ENCODE measurements at places on chromosomes 16 and 17. TPM values are rescaled to one million over a fixed set of nuclear protein-coding genes. Genes with fewer than 3 reads are reported as not detected.
A peak's percentile ranks its signal among the peaks of the same experiment; 100 is the strongest.

The CACNG3 gene
- not detected for total RNA-seq

The CHST5 gene
- total RNA-seq: 0.76 TPM

The PIK3R5 gene
- total RNA-seq: not detected

The SMIM36 gene
- not detected for total RNA-seq

- DNase-seq: no peak
- no peak overlapping the region for H3K4me3 ChIP-seq
- 0 out of 2 replicates have a peak, but pooled peaks cover 3% of the 10 kb centered on the region for H3K36me3 ChIP-seq
- peak overlapping the region; percentile 14 for H3K27ac ChIP-seq
Observed at GRCh38 chr17:51046046-51046445, 74.6 kb downstream of the SPAG9 start.

DNA sequence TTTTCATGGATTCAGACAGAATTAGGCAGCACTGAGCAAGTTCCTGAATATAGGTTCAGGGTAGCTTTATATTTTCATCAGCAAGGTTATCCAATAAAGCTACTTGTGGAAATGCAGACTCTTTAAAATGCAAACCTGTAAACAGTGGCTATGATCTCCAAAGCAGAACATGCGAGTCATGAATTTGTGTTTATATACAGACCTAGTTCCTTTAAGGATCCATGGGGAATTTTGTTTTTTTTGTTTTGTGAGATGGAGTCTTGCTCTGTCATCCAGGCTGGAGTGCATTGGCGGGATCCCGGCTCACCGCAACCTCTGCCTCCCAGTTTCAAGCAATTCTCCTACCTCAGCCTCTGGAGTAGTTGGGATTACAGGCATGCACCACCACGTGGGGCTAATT lies 14.8 kb downstream of the CLEC16A start:
- no peaks in the 10 kb centered on the region for H3K27me3 ChIP-seq
- H3K4me3 ChIP-seq: no peak overlapping the region
- no peak for DNase-seq
- H3K27ac ChIP-seq: no peak overlapping the region

DNA sequence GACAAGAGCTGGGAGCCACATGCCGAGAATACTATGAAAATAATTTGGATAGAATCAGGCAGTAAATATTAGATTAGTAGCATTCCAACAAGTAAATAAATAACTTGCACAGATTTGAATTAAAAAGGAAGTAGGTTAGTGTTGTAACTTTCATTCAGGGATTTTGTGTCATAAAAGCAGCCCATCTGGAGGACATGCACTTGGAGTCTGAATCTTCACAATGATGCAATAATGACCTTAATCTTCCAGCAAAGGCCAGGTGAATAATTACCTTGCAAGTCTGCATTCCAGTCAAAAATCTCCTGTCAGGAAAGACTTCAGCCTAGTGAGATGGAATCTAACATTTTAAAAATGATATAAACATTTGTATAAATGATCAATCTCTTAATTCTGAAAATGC lies 518.1 kb downstream of the KCNJ2 start:
- no peaks in the 10 kb centered on the region for H3K36me3 ChIP-seq
- no peak overlapping the region for H3K27ac ChIP-seq
- H3K4me3 ChIP-seq: no peak overlapping the region

DNA sequence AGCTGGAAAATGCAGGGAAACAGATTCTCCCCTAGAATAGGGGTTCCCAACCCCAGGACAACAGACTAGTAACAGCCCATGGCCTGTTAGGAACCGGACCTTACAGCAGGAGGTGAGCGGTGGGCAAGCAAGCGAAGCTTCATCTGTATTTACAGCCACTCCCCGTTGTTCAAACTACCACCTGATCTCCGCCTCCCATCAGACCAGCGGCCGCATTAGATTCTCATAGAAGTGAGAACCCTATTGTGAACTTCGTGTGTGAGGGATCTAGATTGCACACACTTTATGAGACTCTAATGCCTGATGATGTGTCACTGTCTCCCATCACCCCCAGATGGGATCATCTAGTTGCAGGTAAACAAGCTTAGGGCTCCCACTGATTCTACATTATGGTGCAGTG lies 3.5 kb downstream of the CD300LB start:
- H3K4me3 ChIP-seq: no peak overlapping the region
- no peak overlapping the region for H3K27ac ChIP-seq
- no peak for DNase-seq
- no peaks in the 10 kb centered on the region for H3K36me3 ChIP-seq
- peaks cover 5% of the 10 kb centered on the region for H3K4me1 ChIP-seq
- no peaks in the 10 kb centered on the region for H3K27me3 ChIP-seq

DNA sequence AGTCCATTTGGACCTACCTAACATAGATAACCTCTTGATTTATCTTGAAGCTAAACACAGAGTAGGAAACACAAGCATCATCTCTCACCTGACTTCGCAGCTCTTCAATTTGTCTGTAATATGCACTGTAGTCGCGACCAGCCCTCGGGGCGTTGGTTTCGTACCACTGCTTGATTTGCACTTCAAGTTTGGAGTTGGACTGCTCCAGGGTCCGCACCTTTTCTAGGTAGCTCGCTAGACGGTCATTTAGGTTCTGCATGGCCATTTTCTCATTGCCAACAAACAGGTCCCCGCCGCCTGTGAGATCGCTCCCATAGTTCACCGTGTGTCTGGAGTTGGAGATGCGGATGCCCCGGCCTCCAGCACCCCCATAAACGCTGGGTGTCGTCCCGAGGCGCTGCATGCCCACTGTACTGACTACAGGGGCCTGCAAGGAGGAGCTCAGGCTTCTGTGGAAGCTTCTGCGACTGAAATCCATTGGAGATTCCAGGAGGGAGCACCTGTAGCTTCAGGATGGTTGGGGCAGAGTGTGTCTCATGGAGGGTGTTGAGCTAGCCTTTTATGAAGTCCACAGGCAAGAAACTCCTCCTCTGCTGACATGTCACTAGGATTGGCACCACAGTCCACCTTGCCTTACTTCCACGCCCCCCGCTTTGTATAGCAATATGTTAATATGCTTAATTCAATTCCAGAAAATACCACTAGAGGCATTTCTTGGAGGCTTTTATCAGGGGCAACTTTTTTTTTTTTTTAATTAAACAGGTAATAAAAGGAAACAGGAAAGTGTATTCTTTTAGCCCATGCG lies at the start of gene KRT20:
TSS of gene KRT20 (minus strand) at position 535 of the 805 bp plus-strand sequence. CDS start at position 478, 57 bp downstream.
- H3K4me3 ChIP-seq: no peak within 1 kb of the TSS
- no peaks in the 10 kb centered on the region for H3K36me3 ChIP-seq
- peak; percentile 64 for DNase-seq
- no peaks in the 10 kb centered on the region for H3K4me1 ChIP-seq
- no peaks in the 10 kb centered on the region for H3K27me3 ChIP-seq
- H3K27ac ChIP-seq: no peak within 1 kb of the TSS

DNA sequence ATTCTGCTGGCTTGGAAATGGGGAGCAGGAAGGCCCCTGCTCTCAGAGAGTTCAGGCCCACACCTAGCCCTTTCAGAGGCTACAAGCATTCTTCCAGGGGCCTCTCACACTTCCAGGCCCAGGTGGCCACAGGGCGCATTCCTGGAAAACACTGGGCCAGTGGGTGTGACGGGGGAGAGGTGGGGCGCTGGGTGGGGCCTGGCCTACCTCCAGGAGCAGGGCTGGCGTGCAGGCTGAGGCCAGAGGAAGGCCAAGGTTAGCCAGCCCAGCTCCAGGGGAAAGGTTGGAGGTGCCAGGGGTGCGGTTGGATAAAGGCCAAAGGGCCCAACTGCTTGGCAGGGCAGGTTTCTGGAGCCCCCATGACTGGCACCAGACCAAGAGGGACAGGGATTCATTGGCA lies 198.2 kb downstream of the MAF start:
- H3K4me1 ChIP-seq: no peaks in the 10 kb centered on the region
- no peaks in the 10 kb centered on the region for H3K36me3 ChIP-seq
- H3K27ac ChIP-seq: no peak overlapping the region
- no peaks in the 10 kb centered on the region for H3K27me3 ChIP-seq
- no peak overlapping the region for H3K4me3 ChIP-seq
- DNase-seq: no peak
